Inflammatory macrophage treated with lipopolysaccharide for 1 hour (primary cell): ENCODE measurements at places on chromosomes 12 and 14.
A peak's percentile ranks its signal among the peaks of the same experiment; 100 is the strongest.

DNA sequence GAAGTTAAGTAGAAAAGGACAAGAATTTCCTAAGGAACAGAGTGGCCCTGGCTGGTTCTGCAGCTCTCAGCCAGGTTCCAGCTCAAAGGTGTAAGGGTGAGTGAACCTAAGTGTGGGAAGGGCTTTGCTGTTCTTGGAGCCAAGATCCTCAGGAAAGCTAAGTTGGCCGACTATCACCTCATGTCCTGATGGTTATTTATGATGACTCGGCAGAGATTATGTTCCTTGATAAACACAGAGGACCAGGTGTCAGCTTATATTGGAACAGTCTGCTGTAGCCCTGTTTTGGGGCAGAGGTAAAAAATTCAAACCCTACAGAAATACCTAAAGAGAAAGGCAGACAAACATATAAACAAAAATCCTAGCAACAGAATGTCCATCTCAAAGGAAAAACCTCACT lies 128.5 kb downstream of the TBX3 start:
- no peak for DNase-seq

GRCh38 chr14:95515596-95516552 lies 576 bp downstream of the SYNE3 start:
- DNase-seq = peak; percentile 87

DNA sequence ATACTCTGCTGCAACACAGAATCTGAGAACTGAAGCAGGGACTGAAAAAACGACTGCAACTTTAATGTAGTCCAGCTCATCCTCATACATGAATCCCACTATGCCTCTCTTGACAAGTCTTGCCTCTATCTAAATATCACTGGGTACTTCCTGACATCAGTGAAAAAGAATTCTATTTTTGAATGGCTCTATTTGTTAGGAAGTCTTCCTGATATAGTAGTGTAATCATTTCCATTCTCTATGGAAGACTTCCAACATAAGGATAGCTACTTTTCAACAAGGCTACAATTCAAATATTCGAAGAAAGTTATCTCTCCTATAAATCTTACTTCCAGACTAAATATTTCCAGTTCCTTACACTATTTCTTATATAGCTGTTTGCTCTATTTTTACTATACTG lies 167.5 kb downstream of the MDGA2 start:
- no peak for DNase-seq

DNA sequence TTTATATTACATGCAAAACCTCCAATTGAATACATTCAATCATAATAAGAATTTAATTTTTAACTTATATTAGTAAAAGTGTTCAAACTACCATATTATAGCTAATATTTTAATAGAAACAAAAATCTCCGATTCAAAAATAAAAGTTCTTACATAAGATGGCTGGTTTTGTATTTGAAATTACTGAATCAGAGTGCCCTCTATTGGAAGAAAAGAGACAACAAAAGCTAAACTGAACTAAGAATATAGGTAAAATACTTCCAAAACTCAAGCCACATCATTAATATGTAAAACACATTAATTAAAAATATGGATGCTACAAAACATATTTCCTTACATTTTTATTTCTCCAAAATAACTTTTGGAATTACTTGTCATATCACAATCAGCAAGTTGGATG lies 120.3 kb downstream of the GARIN6 start:
- DNase-seq = peak; percentile 6

GRCh38 chr12:3035815-3036702 lies 41.1 kb upstream of the TSPAN9 start:
- no peak for DNase-seq

DNA sequence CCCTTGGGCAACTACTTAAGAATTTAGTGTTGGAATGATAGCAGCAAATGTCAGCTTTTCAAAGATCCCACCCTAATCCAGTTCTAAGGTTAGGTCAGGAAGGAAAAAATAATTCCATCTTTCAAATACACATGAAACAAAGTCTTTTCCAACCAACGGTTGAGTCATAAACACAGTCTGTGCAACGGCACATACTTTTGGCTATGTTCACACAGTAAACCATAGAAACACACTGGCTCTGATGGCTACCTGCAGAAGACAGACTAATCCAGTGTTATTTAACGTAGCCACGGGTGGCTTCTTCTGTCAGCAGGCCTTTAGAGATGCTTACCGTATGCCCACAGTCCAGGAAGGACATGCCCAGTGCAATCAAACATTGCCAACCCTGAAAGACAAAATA lies 35.7 kb downstream of the HIGD1C start:
- no peak for DNase-seq

GRCh38 chr12:72346363-72346944 lies 74.3 kb downstream of the TRHDE start:
- peak; percentile 33 for DNase-seq

GRCh38 chr14:75724414-75725204 lies 63.6 kb downstream of the TTLL5 start:
- DNase-seq = no peak

DNA sequence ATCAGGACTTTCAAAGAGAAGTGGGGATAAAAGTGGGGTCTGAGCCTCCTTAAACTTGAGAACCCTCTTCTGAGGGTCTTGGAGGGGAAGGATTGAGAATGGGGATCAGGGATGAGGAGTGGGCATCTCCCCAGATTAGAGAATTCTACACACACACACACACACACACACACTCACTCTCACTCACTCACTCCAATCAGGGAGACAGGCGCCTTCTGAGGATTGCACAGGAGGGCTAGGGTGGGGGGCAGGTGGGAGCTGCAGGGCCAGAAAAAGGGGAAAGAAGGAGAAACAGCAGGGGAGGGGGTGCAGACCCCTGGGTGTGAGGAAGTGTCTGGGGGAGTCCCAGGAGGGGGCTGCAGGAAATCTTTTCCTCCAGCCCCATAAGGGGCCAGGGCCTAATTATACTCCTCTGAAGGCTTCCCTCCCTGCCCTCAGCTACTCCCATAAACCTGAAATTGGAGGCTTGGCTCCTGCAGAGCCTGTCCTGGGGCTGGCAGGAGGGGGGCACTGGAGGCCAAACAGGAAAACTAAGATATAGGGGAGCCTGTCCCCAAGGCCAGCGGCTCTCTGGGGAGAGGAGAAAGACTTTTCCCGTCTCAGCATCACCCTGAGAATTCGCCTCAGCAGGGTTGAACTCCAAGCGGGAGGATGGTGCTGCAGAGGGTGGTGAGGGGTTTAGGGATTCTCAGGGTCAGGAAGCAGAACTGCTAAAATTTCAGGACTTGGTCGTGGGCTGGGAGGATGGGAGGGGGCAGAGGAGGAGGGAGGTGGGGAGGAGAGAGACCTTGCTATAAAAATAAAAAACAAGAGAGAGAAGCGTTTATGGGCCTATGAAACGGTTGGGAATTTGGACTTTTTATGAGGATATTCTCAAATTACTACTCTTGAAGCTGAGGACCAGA lies 1.6 kb downstream of the HOXC9 start:
- no peak for DNase-seq

DNA sequence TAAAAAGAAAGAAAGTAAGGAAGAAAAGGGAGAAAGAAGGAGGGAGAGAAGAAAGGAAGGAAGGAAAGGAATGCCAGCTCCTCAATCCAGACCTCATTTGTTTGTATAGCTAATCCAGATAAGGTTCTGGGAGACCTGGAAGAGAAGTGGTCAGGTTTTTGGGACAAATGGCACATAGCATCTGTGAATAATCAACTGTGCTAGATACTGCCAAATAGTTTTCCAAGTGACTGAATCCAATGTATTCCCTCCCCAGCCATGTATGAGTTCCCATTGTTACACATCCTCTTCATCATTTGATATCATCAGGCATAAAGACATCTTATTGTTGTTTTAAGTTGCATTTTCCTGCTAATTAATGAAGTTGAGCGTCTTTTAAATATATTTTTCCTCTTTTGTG lies 18.6 kb upstream of the PTGR2 start:
- no peak for DNase-seq

DNA sequence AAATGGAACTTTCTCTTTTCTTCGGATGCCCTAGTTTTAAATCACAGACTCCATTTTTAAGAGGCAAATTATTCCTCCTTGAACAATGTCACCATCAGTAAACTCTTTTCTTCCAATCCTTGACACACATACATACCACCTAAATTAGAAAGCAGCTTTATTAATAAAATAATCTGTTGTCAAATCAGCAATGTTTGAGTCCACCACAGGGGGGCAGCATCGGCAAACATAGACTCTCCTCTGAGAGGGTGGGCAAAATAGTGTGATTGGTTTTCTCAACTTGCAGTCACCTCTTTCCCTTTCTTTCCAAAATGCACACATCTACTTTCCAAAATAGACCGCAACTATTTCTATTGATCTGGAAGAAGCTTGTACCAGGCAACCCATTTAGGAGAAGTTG lies 438.4 kb upstream of the OR4E1 start:
- no peak for DNase-seq

GRCh38 chr12:23350808-23351207 lies 598.7 kb downstream of the SOX5 start:
- no peak for DNase-seq

GRCh38 chr14:94697773-94698556 lies 71.9 kb downstream of the GSC start:
- no peak for DNase-seq

- no peak for DNase-seq
Measured at GRCh38 chr14:61520576-61520975, 174.7 kb upstream of the HIF1A start.

DNA sequence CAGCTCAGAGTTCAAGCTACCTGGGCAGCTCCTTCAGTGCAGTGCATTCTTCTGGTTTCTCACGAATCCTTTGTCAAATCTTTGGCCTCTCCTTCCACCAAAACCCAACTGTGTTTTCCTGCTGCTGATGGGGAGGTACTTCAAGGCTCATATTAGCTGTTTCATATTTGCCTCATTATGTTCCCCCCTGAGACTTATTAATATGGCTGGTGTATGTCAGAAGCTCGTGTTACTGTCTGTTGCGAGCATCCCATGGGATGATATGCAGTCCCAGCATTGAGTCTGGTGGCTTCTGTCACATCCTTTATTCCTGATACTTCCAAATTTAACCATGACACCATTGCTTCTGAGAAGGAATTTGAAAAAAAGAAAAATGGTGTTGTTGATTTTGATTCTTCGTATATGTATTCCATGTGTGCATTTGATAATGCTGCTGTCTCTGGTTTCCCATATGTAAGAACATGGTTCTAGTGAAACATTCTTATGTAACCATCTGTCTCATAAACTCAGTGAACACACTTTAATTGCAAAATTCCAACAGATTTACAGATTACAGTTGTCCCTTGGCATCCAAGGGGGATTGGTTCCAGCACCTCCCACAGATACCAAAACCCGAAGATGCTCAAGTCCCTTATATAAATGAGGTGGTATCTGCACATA lies 149.1 kb downstream of the KICS2 start:
- no peak for DNase-seq

GRCh38 chr12:19757317-19757877 lies 318.1 kb downstream of the AEBP2 start:
- DNase-seq = peak; percentile 37

GRCh38 chr14:93011141-93011529 lies 88.2 kb downstream of the CHGA start:
- DNase-seq = no peak

DNA sequence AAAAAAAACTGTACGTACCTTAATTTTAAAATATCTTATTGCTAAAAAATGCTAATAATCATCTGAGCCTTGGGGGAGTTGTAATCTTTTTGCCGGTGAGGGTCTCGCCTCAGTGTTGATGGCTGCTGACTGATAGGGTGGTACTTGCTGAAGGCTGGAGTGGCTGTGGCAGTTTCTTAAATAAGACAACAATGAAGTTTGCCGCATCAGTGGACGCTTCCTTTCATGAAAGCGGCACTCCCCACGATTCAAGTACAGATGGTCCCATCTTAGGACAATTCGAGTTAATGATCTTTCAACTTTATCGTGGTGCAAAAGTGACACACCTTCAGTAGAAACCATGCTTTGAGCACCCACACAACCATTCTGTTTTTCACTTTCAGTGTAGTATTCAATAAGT lies 7.6 kb upstream of the PLD4 start:
- no peak for DNase-seq

- no peak for DNase-seq
Measured at GRCh38 chr12:57521525-57522010, 1.1 kb upstream of the MBD6 start.

DNA sequence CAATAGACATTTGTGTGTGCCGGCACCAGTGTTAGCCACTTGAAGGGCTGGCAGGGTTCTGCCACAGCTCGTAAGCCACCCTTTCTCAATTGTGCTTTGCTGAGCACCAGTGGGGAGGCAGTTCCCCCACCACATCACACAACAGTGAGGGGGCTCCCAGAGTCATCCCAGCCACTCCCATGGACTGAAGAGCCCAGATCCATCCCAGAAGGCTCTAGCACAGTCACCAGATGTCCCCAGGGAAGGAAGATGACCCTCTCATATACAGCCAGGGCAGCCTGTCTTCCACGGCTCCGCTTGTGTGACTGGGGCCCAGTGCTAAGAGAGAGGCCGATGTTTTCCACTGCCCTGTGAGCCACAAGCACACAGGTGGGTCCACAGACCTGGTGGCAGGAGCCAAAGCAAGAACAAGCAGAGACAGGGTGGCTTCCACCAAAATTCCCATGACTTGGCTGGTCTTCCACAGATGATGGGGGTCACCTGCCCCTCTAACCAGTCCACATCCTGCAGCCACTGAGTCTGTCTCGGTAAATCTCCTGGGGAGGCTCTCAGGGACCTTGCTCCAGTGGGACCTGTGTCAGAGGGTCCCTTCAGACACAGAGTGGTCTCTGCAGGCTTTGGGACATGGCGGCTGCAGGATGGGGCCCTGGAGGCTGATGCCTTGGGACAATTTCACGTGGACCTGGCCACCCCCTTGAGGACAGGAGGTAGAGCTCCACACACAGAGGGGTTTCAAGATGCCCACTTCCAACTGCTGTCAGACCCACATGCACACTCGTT lies 71.9 kb upstream of the DDX11 start:
- no peak for DNase-seq

- no peak for DNase-seq
Measured at GRCh38 chr12:115172521-115172920, 488.5 kb upstream of the TBX3 start.

GRCh38 chr14:101506211-101506925 lies 54.9 kb upstream of the DIO3 start:
- DNase-seq = no peak

GRCh38 chr14:42855085-42855484 lies 1248.4 kb downstream of the LRFN5 start:
- peak; percentile 13 for DNase-seq

- no peak for DNase-seq
Measured at GRCh38 chr12:112121780-112122565, 3.4 kb upstream of the TRAFD1 start.

- DNase-seq = no peak
Measured at GRCh38 chr12:81284137-81284536, 206.3 kb downstream of the ACSS3 start.

- no peak for DNase-seq
Measured at GRCh38 chr12:11016937-11017336, 5.5 kb downstream of the TAS2R19 start.

DNA sequence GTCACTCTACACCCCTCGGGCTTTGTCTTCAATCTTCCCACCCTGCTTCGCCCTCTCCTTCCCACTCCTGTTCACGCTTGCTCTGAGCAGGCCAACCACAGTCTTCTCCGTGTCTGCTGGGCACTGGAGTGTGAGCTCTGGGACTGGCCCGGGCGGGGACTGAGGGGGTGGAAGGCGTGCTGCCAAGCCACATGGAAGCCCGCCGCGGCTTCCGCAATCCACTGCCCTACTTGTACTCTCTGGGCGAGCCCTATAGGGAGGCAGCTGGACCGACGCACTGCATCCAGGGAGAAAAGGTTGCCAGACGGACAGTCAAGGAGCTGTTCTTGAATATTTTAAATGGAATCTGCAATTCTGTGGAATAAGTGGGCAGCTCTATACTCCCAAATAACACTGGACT lies 24.8 kb downstream of the GOLGA3 start:
- DNase-seq = no peak
